ENCODE measurements at places on chromosomes 5 and 9.

- DNase-seq, result no peak
Observed at GRCh38 chr5:10471677-10472076, 30.0 kb downstream of the ROPN1L start.

GRCh38 chr5:151153766-151154272 is 3.8 kb downstream of the ANXA6 start:
- no peak for DNase-seq

GRCh38 chr5:72920690-72921502 is 34.9 kb upstream of the FCHO2 start:
- DNase-seq, result no peak

- DNase-seq, result no peak
Observed at GRCh38 chr9:136675477-136676296, 11.6 kb downstream of the AGPAT2 start.
